ENCODE measurements at places on chromosomes 7 and 10.

GRCh38 chr7:35415411-35415822 lies 161.5 kb upstream of the TBX20 start:
- DNase-seq, result no peak

DNA sequence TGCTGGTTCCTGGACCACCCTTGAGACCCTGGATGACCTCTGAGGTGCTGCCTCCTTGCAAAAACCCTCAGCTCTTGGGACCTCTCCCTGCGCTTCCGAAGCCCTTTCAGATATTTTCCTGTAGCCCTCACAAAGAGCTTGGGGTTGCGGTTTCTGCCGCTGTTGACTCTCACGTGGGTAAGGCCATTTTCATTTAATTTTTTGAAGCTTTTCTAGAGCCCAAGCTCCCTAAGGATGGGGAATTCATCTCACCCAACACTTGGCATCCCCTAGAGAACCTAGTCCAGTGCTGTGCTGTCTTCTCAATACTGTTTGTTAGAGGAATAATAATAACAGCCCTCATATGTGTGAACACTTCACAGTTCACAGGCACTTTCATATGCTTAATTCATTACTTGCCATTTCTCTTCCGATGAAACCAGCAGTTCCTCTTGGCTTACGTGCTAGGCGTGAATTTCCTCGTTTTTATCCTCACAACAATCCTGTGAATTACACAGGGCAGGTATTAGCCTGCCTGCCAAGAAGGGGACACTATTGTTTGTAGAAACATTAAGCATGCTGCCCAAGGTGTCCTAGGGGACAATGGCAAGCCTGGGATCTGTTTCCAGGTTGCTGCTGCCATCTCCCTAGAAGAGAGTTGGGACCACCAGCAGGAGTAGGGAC lies 71.6 kb upstream of the CTBP2 start:
- no peak for DNase-seq

DNA sequence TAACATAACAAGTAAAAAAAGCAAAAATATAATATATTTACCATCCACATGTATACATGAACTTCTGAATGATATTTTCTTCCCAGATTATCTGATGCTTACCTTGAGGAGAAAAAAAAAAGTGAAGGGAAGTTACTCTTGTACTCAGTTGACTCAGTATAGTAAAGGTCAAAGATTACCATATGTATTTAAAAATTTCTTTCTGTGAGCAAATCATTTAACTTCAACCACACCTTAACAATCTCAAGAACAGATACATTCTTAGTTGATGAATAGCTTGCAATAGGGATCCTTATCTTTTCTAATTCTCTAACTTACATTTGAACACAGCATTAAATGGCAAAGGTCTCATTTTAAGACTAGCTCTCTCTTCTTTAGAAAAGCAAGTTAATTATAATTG lies 29.8 kb downstream of the PRR15 start:
- DNase-seq, result no peak

DNA sequence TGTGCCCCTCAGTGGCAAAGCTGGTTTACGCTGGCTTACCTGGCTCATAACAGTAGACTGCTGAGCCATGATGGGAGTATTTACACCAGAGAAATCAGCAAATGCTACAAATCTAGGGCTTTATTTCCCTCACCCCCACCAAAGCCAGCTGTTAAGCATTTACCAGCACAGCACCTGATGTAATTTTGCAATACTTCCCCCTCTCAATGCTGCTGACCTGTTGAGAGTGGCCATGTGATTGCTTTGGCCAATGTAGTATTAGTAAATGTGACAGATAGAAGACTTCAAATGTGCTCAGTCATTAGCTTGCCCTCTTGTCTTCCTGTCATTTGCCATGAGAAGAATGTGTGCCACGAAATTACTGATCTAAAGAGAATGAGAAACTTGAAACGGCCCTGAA lies 46.6 kb downstream of the HERPUD2 start:
- DNase-seq, result no peak

DNA sequence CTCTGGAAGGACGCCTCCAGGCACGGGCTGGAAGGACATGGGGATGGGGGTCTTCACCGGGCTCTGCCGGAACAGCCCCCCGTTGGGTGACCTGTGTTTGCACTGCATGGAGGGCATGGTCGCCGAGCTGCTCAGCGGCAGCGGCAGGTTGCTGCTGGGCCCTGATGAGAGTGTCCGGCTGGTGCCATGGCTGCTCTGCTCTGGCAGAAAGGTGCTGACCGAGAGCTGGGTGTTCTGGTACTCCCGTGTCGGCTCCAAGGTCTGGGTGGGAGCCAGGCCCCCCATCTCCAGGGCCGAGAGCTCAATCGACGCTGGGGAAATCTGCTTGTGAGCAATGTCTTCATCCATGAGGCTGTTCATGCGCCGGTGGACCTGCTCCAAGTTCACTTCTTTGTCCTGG lies 764.3 kb downstream of the GRID1 start:
- DNase-seq, result no peak

DNA sequence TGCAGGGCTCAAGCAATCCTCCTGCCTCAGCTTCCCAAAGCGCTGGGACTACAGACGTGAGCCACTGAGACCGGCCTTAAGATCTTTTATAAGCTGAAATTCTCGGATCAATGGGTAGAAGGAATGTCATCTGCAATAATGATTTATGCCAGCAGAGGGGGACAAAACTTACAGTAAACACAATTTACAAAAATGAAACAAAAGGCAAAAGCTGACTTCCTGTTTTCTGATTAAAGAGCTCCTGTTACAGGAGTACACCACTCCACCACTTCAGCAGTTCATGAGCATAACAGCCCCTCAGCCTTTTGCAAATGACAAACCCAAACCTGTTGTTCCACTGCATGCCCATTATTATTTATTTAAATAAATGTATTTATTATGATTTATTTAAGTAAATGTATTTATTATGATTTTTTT lies 88.5 kb upstream of the ATP6V0A4 start:
- DNase-seq, result peak; percentile 11

- DNase-seq, result no peak
These were observed 9.9 kb downstream of the LRRC4 start for GRCh38 chr7:128021366-128021765.

GRCh38 chr7:69187824-69188333 lies 410.4 kb upstream of the AUTS2 start:
- DNase-seq, result no peak

GRCh38 chr10:115974351-115974750 lies 298.7 kb downstream of the GFRA1 start:
- DNase-seq, result no peak

DNA sequence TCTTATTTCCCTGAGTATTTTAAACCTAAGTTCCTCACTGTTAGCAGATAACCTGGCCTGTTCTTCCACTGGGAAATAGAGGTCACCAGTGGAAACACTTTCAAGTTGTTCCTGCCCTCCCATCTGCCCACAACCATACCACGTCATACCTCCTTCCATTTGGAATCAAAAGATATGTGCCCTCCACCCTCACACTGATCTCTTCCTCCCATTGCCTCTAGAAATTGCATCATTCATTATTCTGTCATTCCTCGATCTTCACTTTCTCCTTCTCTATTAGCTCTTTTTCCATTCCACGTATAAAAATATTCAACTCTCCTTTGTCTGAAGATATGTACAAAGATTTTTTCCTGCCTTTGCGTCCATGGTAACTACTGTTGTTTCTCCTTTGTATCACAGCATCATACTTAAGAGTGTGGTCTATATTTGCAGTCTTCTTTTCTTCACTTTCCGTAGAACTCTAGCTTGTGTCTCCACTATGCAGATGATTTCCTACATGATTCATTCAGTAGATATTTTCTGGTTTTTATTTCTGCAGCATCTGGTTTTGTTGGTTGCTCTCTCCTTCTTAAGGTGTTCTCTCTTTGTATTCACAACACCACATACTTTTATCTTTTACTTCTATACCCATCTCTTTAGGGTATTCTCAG lies 312.3 kb downstream of the REEP3 start:
- no peak for DNase-seq

DNA sequence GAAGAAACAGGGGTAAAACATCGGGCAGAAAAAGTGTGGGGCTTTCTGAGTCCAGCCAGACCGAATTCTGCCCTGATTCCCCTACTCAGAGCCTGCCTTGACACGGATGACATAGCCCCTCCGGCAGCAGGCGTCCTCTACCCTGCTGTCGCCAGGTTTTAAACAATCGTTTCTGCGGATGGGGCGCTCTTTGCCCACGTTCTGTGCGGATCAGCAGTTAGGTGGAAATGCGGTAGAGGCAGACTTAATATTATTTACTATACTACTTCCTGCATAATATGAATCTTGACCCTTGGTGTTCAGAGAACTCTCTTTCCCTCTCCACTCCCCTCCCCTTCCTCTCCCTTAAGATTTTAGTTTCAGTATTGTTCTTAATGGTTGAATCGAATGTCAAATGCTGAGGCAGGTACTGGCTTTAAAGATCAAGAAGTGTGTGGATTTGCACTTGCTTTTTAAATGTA lies 2.4 kb downstream of the GATA3 start:
- DNase-seq, result no peak

- no peak for DNase-seq
These were observed 25.0 kb downstream of the PPP1R3C start for GRCh38 chr10:91607646-91608403.

- DNase-seq, result no peak
These were observed 951 bp downstream of the ELOVL3 start for GRCh38 chr10:102227050-102227449.

DNA sequence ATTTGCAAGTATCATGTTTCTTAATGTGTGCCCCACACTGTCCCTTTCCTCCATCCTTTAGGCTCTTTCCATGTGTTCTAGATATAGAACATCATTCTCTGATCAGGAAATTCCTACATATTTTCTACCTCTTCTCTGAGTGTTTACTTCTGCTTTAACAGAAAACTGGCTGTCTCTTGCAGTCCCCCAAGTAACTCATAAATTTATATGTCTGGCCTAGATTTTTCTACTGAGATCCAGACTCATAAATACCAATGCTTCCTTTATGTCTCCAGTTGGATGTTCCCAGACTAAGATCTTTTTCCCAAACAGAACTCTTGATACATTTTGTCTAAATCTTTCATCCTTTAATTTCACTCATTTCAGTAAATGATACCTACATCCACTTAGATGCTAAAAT lies 181.8 kb downstream of the CDK14 start:
- DNase-seq, result no peak

DNA sequence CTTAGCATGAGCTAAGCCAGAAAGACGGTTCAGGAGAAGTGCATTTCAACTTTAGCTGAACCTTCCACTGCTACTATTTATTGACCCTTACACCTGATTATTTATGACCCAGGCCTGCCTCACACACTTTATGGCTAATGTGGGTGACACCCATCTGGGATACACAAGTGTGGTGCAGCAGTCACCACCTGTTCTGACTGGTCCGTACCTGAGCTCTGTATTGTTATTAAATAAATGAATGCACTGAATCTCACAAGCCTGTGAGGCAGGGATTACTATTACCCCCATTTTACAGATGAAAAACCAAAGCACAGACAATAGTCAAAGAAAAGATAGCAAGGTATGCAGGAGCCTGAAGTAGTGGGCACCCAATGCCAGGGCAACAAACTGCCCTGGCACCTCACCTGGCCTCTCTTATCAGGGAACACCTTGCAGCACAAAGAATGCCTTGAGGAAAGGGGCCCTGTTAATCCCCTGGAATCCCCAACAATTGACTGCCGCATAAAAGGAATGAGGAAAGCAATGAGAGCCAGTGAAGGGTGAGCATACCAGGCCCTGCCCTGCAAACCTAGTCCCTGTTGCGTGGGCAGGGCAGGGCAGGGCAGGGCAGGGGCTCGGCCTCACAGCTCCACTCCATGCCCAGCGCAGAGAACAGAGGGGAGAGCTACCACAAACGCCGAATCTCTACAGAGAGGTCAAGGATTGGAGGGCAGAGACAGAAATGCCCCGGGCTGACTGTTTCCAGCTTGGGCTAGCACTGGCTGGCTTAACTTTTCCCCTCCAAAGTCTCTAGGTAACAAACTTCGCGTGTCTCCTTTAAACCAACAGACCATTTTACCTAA lies 1.3 kb downstream of the ANXA11 start:
- no peak for DNase-seq

- DNase-seq, result no peak
These were observed 41.1 kb upstream of the RBM33 start for GRCh38 chr7:155603205-155603857.

DNA sequence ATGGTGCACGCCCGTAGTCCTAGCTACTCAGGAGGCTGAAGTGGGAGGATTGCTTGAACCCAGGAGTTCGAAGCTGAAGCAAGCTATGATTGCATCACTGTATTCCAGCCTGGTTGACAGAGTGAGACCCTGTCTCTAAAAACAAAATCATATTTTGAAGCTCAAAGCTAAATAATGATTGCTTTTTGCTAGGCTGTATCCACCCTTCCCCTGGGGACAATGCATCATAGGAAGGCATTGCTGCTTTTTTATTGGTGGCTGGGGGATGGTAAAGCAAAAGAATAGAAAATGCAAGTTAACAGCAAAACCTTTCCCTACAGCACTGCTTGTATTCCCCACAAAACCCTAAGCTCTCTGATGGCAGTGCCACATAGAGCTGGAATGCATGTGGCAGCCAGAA lies 107.5 kb upstream of the WAC start:
- no peak for DNase-seq

GRCh38 chr7:135744938-135745702 lies 3.5 kb downstream of the FAM180A start:
- no peak for DNase-seq

- DNase-seq, result no peak
These were observed 312.6 kb downstream of the PTPRN2 start for GRCh38 chr7:158274996-158275395.

GRCh38 chr7:105776068-105776790 lies 100.2 kb downstream of the ATXN7L1 start:
- DNase-seq, result no peak

Measured in putamen (tissue), 1 donor.